ENCODE measurements at places on chromosomes 7 and 10.

- peaks cover 11% of the 10 kb centered on the region for H3K27me3 ChIP-seq
- no peak overlapping the region for H3K4me3 ChIP-seq
- no peaks in the 10 kb centered on the region for H3K36me3 ChIP-seq
- DNase-seq: no peak
These were observed 30.9 kb upstream of the CASD1 start for GRCh38 chr7:94478648-94479214.

DNA sequence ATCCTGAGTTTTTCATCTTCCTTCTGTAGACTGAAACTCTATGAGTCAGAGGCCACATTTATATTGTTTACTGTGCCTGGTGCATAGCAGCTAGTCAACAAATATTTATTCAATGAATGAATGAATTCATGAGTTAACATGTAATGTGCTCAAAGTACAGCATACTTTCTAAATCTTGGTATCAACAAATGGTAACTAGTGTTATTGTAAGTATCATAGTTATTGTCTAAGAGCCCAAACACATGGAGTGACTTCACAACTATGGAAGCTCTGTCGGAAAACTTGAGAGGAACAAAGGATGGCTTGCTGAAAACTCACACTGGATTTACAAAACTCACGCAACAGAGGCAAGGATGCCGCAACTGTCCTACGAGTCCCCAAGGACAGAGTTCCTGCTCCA, 35.9 kb downstream of the DENND2A start:
- no peak overlapping the region for H3K27ac ChIP-seq
- H3K4me3 ChIP-seq: no peak overlapping the region
- no peak for DNase-seq
- peaks cover 39% of the 10 kb centered on the region for H3K27me3 ChIP-seq
- no peaks in the 10 kb centered on the region for H3K4me1 ChIP-seq
- no peaks in the 10 kb centered on the region for H3K36me3 ChIP-seq

DNA sequence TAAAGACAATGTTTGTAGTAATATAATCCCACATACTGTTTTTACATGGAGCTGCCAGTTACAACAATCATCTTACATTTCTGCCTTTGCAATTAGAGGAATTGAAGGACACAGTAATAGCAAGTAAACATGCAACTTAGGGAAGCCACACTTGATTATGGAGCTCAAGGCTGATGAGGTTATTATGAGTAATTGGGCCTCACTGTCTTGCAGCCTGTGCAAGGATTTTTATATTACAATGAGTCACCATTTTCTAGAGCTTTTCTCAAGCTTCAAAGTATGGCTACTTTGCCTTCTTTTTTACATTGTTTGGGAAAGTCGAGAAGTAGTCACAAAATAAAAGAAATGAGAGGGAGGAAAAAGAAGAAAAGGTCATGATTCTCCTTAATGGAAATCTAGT, 226.4 kb downstream of the KIAA1217 start:
- H3K4me3 ChIP-seq: no peak overlapping the region
- no peak overlapping the region for H3K27ac ChIP-seq
- H3K4me1 ChIP-seq: no peaks in the 10 kb centered on the region
- H3K27me3 ChIP-seq: no peaks in the 10 kb centered on the region

DNA sequence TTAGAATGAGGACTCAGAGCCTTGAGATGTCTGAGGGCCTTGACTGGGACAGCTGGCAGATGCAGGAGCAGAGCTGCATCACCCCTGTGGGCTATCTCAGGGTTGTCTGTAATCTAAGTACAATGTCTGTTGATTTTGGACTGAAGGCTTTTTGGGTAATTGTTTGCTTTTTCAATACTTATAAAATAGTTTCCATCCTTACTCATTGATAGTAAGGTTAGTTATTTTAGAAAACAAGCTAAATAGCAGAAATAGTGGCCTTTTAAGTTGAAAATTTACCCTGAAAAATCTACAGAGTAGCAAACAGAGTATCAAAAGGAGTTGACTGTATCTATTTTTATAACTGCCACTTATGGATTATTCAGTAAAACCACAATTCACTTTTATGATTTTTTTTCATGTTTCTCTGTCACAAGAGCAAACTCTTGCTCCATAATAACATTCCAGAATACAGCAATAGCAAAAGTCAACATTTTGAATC, 179.7 kb downstream of the CFTR start:
- no peaks in the 10 kb centered on the region for H3K27me3 ChIP-seq
- DNase-seq: no peak
- H3K27ac ChIP-seq: no peak overlapping the region
- no peaks in the 10 kb centered on the region for H3K36me3 ChIP-seq

DNA sequence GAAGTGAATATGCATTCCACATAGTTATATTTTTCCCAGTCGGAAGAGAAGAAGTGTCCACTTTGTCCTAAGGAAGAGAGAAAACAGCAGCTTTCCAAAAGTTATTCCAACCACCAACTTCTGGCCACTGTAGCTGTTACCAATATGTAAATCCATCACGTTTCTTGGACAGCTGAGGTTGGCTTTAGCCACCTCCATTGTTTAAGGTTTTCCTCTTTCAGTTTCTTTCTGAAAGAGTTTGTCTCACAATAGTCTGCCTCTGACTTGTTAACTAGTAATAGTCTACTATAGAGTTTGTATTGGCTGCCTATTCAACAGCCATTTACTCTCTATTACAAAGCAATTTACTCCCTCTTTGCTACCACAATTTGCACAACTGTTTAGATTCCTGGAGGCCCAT, 457.6 kb upstream of the LRRN3 start:
- no peak overlapping the region for H3K27ac ChIP-seq
- no peak overlapping the region for H3K4me3 ChIP-seq
- no peak for DNase-seq
- H3K27me3 ChIP-seq: no peaks in the 10 kb centered on the region
- no peaks in the 10 kb centered on the region for H3K4me1 ChIP-seq
- no peaks in the 10 kb centered on the region for H3K36me3 ChIP-seq

- peaks cover 57% of the 10 kb centered on the region for H3K4me1 ChIP-seq
- H3K4me3 ChIP-seq: peak overlapping the region; percentile 78
- H3K27me3 ChIP-seq: no peaks in the 10 kb centered on the region
- peaks cover 11% of the 10 kb centered on the region for H3K36me3 ChIP-seq
These were observed 70.5 kb downstream of the ADD3 start for GRCh38 chr10:110078317-110078716.

GRCh38 chr10:29465384-29465783, 169.4 kb downstream of the SVIL start:
- H3K4me3 ChIP-seq: no peak overlapping the region
- H3K27me3 ChIP-seq: no peaks in the 10 kb centered on the region
- H3K36me3 ChIP-seq: peaks cover 29% of the 10 kb centered on the region
- no peaks in the 10 kb centered on the region for H3K4me1 ChIP-seq

GRCh38 chr10:73559590-73559989, 31.6 kb downstream of the USP54 start:
- DNase-seq: no peak
- H3K36me3 ChIP-seq: peaks cover 4% of the 10 kb centered on the region
- no peaks in the 10 kb centered on the region for H3K4me1 ChIP-seq

- no peaks in the 10 kb centered on the region for H3K36me3 ChIP-seq
- no peak overlapping the region for H3K4me3 ChIP-seq
- peaks cover 9% of the 10 kb centered on the region for H3K27me3 ChIP-seq
- DNase-seq: no peak
- H3K4me1 ChIP-seq: no peaks in the 10 kb centered on the region
These were observed 169.2 kb upstream of the LYZL2 start for GRCh38 chr10:30798646-30799185.

- DNase-seq: no peak
- H3K36me3 ChIP-seq: peaks cover 95% of the 10 kb centered on the region
- H3K4me3 ChIP-seq: no peak overlapping the region
- peaks cover 45% of the 10 kb centered on the region for H3K4me1 ChIP-seq
- peak overlapping the region; percentile 88 for H3K27ac ChIP-seq
These were observed 256.8 kb downstream of the CELF2 start for GRCh38 chr10:11274452-11274851.

GRCh38 chr10:3850999-3851937, 66.3 kb upstream of the KLF6 start:
- peak overlapping the region; percentile 91 for H3K27ac ChIP-seq
- DNase-seq: no peak
- peaks cover 32% of the 10 kb centered on the region for H3K4me1 ChIP-seq
- H3K4me3 ChIP-seq: peak overlapping the region; percentile 74

DNA sequence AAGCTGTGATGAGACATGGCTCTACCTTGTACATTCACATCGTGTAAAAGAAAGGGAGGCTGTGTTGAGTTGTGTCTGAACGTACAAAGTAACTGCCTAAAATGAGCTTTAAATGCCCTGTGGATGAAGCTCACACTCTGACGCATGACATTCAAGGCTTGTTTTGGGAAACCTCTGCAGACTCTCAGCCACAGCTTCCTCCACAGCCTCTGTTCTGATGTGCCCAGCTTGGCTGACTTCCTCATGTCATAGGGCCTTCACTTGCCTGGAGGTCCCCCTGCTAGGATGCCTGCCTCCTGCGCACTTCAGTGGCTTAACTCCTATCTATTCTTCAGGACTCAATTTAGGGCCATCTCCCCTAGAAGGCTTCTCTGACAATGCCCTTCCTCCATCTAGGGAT, 230.0 kb upstream of the HABP2 start:
- no peaks in the 10 kb centered on the region for H3K36me3 ChIP-seq
- no peak overlapping the region for H3K27ac ChIP-seq
- no peak for DNase-seq
- H3K4me3 ChIP-seq: no peak overlapping the region
- H3K27me3 ChIP-seq: no peaks in the 10 kb centered on the region

GRCh38 chr7:48312151-48312550, 140.9 kb downstream of the ABCA13 start:
- H3K4me1 ChIP-seq: no peaks in the 10 kb centered on the region
- DNase-seq: no peak
- H3K4me3 ChIP-seq: no peak overlapping the region
- no peak overlapping the region for H3K27ac ChIP-seq

All from effector memory CD8-positive, alpha-beta T cell (primary cell).